Prostate gland (tissue), 2 donors: ENCODE measurements at places on chromosomes 11 and 22.

- H3K27me3 ChIP-seq = no peaks in the 10 kb centered on the region
- no peak overlapping the region for H3K4me3 ChIP-seq
- peaks cover 80% of the 10 kb centered on the region for H3K4me1 ChIP-seq
- no peaks in the 10 kb centered on the region for H3K36me3 ChIP-seq
Measured at GRCh38 chr11:61697764-61698163, 17.6 kb downstream of the DAGLA start.

GRCh38 chr22:48906216-48906835 lies 921.3 kb downstream of the BRD1 start:
- DNase-seq = no peak
- peaks cover 9% of the 10 kb centered on the region for H3K27me3 ChIP-seq
- H3K36me3 ChIP-seq = no peaks in the 10 kb centered on the region
- no peaks in the 10 kb centered on the region for H3K4me1 ChIP-seq

GRCh38 chr11:97963528-97964331 lies 1057.0 kb upstream of the CNTN5 start:
- no peak overlapping the region for H3K27ac ChIP-seq
- no peak overlapping the region for H3K4me3 ChIP-seq
- no peaks in the 10 kb centered on the region for H3K27me3 ChIP-seq
- DNase-seq = no peak
- no peaks in the 10 kb centered on the region for H3K36me3 ChIP-seq
- H3K4me1 ChIP-seq = no peaks in the 10 kb centered on the region

DNA sequence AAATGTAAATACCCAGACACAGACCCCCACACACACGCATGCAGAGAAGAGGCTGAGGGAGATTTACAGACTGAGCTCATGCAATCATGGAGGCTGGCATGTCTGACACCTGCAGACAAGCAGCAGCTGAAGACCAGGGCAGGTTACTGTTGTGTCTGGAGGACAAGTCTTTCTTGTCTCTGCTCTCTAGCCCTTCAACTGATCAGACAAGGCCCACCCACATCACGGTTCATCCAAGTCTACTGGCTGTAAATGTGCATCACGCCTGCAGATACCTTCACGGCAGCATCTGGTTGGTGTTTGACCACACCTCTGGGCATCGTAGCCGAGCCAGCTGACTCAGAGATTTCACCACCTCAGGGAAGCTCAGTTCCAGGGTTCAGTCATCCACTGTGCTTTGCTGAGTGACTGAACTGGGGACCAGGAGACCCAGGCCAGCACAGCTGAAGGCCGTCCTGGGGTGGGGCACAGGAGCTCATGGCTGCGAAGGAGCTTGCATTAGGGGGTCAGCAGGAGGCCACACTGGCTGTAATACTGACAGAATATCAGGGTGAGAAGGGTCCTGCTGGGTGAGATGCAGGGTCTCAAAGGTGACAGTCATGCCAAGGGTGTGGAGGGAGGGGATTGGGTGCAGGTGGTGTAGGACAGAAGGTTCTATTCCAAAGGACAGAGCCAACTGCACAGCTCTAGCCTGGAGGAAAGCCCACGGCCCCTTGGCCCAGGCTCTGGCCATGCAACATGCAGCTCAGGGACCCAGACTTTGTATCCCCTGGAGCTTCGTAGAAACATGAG lies 304.9 kb downstream of the BRD1 start:
- no peaks in the 10 kb centered on the region for H3K4me1 ChIP-seq
- H3K27ac ChIP-seq = no peak overlapping the region
- H3K4me3 ChIP-seq = no peak overlapping the region

- H3K27ac ChIP-seq = no peak overlapping the region
- no peak for DNase-seq
- no peaks in the 10 kb centered on the region for H3K27me3 ChIP-seq
- H3K4me1 ChIP-seq = no peaks in the 10 kb centered on the region
- no peaks in the 10 kb centered on the region for H3K36me3 ChIP-seq
- H3K4me3 ChIP-seq = no peak overlapping the region
Measured at GRCh38 chr11:60116996-60117790, 28.7 kb downstream of the MS4A2 start.

DNA sequence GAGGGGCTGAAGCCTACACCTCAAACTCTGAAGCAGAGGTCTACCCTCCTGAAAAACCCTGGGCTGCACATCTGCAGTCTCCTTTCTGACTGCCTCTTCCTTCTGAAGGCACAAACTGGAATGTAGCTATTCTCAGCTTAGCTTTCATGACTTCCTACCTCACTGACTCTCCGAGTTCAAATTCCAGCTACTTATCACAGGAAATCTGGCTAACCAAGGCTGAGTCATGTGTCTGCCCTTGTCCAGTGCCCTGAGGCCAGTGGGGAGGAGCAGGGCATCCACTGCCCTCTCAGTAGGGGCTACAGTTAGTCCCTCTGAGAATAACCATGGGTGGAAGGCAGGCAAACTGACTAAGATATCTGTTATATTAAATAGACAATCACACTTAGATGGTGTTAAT lies 29.2 kb downstream of the PDGFD start:
- no peak overlapping the region for H3K27ac ChIP-seq
- H3K36me3 ChIP-seq = no peaks in the 10 kb centered on the region
- no peaks in the 10 kb centered on the region for H3K27me3 ChIP-seq
- H3K4me3 ChIP-seq = no peak overlapping the region

GRCh38 chr11:78688460-78688859 lies 113.8 kb upstream of the NARS2 start:
- H3K36me3 ChIP-seq = no peaks in the 10 kb centered on the region
- no peak for DNase-seq
- H3K27ac ChIP-seq = no peak overlapping the region

- no peak overlapping the region for H3K27ac ChIP-seq
- no peaks in the 10 kb centered on the region for H3K27me3 ChIP-seq
- no peaks in the 10 kb centered on the region for H3K36me3 ChIP-seq
- no peak for DNase-seq
- no peak overlapping the region for H3K4me3 ChIP-seq
Measured at GRCh38 chr11:9095421-9095820, 4.0 kb upstream of the SCUBE2 start.

GRCh38 chr11:8086001-8086479 lies 5.0 kb downstream of the TUB start:
- H3K36me3 ChIP-seq = no peaks in the 10 kb centered on the region
- no peak overlapping the region for H3K4me3 ChIP-seq
- no peaks in the 10 kb centered on the region for H3K27me3 ChIP-seq
- no peak for DNase-seq
- no peaks in the 10 kb centered on the region for H3K4me1 ChIP-seq

DNA sequence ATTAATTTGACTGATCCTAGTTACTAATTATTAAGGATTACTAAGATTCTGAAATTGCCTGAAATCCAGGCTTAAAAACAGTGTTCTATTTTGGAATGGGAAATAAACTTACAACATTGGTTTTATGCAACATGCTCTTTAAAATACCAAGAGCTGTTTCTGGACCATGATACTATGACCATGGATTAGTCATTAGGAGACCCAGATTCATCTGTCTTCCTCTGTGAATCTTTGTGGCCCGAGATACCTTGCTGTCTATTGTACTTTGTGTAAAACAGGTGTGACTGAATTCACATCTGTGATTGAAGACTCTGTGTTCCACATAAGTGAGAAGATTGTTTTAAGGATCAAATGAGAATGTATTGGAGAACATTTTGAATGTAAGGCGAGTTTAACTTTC lies 98.8 kb downstream of the HSD17B12 start:
- H3K27me3 ChIP-seq = no peaks in the 10 kb centered on the region
- H3K27ac ChIP-seq = no peak overlapping the region
- no peak for DNase-seq
- H3K4me1 ChIP-seq = no peaks in the 10 kb centered on the region
- H3K4me3 ChIP-seq = no peak overlapping the region

DNA sequence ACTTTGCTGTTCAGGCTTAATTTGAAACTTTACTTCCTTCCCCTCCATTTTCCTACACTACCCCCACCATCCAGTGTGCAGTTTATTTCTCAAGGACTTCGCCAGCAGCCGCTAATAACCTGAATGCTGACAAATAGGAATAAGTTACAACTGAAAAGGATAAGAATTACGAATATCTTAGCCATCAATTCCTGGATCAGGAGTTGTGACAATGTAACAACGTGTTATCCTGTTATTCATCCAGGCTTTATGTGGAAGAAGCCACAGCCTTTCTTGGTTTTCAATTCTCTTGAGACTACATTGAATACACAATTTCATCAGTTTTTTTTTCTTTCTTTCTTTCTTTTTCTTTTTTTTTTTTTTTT lies 5.9 kb downstream of the HBG1 start:
- no peaks in the 10 kb centered on the region for H3K4me1 ChIP-seq
- no peak overlapping the region for H3K4me3 ChIP-seq
- H3K27ac ChIP-seq = no peak overlapping the region
- no peak for DNase-seq
- no peaks in the 10 kb centered on the region for H3K36me3 ChIP-seq

GRCh38 chr11:94184362-94184761 lies 55.7 kb downstream of the PANX1 start:
- DNase-seq = no peak
- no peaks in the 10 kb centered on the region for H3K4me1 ChIP-seq
- H3K36me3 ChIP-seq = peaks cover 6% of the 10 kb centered on the region
- H3K4me3 ChIP-seq = no peak overlapping the region
- no peaks in the 10 kb centered on the region for H3K27me3 ChIP-seq

GRCh38 chr22:36636916-36637315 lies 66.6 kb downstream of the CACNG2 start:
- H3K27me3 ChIP-seq = no peaks in the 10 kb centered on the region
- no peak overlapping the region for H3K4me3 ChIP-seq
- no peak for DNase-seq
- H3K27ac ChIP-seq = no peak overlapping the region
- H3K36me3 ChIP-seq = no peaks in the 10 kb centered on the region
- no peaks in the 10 kb centered on the region for H3K4me1 ChIP-seq

- peak overlapping the region; percentile 100 for H3K4me3 ChIP-seq
- H3K27ac ChIP-seq = peak overlapping the region; percentile 91
- no peaks in the 10 kb centered on the region for H3K36me3 ChIP-seq
- no peaks in the 10 kb centered on the region for H3K27me3 ChIP-seq
- no peak for DNase-seq
- H3K4me1 ChIP-seq = no peaks in the 10 kb centered on the region
Measured at GRCh38 chr11:748007-748359, 719 bp downstream of the TALDO1 start.

- H3K4me1 ChIP-seq = no peaks in the 10 kb centered on the region
- H3K36me3 ChIP-seq = no peaks in the 10 kb centered on the region
- H3K27me3 ChIP-seq = no peaks in the 10 kb centered on the region
- no peak overlapping the region for H3K27ac ChIP-seq
Measured at GRCh38 chr11:15171956-15172355, 57.2 kb downstream of the INSC start.

DNA sequence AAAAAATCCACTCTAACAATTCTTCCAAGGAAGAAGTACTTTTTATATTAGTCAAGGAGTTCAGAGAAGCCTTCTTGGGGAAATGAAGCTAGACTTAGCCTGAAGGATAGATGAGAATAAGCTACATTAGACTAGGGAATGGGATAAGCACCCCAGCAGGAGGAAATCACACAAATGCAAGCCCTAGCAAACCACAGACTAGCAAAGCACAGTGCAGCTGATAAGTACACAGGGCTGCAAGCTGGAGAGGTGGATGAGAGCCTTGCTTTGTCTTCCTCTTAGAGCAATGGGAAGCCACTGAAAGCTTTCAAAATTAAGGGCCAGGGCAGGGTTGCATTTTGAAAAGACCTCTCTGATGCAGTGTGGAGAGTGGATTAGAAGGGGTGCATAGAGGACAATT lies 946.2 kb downstream of the LRRC4C start:
- no peaks in the 10 kb centered on the region for H3K27me3 ChIP-seq
- no peak overlapping the region for H3K27ac ChIP-seq
- no peak overlapping the region for H3K4me3 ChIP-seq

DNA sequence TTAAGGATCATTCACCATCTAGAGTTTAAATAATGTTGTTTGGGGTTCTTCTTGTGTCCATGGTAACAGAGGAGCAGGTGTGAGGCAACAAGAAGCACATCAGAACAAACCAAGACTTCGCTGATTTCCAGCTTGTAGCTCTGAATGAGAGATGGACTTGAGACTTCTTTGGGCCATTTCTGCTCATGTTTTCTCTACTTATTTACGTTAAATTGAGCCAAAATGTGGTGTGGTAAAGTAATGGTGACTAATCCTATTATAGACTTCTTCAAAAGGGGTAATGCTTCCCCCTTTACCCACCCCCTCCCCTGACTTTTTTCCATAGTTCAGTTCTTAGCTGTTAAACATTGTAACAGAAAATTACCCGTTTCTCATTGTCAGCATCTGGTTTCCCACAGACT lies 65.2 kb downstream of the CSTPP1 start:
- H3K4me1 ChIP-seq = no peaks in the 10 kb centered on the region
- H3K27me3 ChIP-seq = no peaks in the 10 kb centered on the region
- H3K27ac ChIP-seq = no peak overlapping the region
- DNase-seq = no peak
- no peaks in the 10 kb centered on the region for H3K36me3 ChIP-seq

DNA sequence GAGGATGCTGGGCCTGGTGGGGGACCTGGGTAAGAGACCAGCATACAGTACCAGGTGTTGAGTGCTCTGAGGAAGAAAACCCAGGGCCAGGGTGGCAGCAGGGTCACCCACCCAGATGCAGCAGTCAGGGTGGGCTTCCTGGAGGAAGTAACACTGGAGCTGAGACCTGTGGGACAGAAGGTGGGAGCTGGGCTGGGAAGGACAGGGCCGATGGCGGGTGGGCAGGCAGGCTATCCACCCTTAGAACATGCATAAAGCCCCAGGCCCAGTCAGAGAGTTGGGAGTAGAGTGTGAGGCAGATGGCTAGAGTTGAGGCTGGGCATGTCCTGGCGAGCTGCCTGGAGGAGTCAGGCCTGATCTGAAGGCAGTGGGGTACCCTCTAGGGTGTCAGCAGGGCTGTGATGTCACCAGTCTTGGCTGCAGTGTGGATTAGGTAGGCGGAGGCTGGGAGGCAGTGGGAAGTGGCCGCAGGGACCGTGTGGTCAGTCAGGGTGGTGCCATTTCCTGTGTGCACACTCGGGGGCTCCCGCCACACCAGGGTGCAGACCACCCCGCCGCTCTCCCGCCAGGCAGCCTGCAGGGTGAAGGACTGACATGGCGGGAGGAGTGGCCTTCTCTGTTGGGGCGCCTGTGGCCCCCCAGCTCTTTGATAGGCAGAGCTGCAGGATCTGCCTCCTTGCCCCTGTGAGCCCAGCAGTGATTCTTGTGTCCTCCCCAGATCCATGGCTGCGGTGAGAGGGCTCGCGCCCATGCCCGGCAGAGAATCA lies 35.3 kb downstream of the IGHMBP2 start:
- H3K36me3 ChIP-seq = peaks cover 3% of the 10 kb centered on the region
- H3K27me3 ChIP-seq = no peaks in the 10 kb centered on the region
- no peak overlapping the region for H3K4me3 ChIP-seq
- DNase-seq = no peak
- H3K27ac ChIP-seq = no peak overlapping the region

- no peaks in the 10 kb centered on the region for H3K4me1 ChIP-seq
- no peaks in the 10 kb centered on the region for H3K36me3 ChIP-seq
- DNase-seq = no peak
Measured at GRCh38 chr22:30553971-30554370, 7.4 kb upstream of the SEC14L6 start.
